ENCODE measurements at places on chromosomes 6 and 20.

DNA sequence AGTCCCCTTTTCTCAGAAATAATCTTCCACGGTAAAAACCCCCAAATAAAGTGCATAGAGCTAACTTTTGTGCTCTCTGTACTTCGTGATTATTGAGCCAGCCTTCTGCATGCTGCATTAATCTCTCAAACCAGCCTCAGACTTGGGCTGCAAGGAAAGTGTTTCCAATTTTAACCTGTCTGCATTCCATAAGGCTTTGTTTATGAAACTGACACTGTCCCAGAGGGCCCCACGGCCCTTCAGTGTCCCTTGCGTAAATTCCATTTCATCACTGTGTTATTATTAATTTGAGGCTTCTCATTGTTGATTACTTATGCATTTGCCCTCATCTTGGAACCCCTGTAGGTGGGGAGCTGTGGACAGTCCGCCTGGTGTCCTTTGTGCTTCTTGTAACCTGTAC is 15.6 kb upstream of the SNRPB2 start:
- DNase-seq, result no peak

DNA sequence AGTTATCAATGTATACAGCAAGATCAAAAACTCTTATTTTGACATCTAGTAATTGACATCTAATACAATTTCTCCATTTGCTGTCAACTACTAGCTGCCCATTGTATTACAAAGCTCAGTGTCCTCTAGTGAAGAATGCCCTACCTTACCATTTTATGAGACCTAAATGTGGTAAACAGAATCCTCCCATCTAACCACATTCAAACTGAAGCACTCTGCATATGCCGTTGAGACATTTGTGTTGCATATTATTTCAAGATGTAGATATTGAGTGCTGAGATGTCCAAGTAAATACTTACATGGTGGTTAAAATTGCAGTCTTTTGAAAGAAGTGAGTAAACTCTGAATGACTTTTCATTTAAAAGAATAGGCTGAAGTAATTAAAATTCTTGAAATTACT is 597 bp upstream of the GLYATL3 start:
- DNase-seq, result no peak

DNA sequence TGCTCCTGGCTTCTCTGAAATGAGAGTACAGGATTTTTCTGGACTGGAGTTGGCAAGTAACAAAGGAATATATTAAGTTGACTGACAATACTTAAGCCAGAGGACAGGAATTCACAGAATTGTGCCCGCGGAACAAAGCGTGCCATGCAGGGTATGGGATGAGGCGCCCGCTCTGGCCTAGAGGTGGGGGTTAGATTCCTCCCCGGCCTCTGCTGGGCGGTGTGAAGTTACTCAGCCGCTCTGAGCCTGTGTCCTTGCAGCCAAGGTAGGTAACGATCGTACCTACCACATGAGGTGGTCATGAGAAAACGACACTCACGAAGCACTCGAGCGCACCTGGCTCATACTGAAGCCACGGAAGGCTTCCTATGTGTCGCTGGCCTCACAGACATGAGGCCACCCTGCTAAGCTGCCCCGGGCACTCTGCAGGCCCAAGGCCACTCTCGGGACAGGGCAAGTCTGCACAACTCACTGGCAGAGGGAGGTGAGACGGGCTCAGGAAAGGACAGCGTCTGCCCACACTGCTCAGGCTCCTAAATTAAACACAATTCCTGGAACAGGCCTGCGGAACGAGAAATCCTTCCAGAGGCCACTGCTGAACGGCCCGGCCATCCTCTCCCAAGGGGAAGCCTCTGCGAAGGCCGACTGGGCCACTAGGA is 70.8 kb downstream of the PSMG4 start:
- no peak for DNase-seq

DNA sequence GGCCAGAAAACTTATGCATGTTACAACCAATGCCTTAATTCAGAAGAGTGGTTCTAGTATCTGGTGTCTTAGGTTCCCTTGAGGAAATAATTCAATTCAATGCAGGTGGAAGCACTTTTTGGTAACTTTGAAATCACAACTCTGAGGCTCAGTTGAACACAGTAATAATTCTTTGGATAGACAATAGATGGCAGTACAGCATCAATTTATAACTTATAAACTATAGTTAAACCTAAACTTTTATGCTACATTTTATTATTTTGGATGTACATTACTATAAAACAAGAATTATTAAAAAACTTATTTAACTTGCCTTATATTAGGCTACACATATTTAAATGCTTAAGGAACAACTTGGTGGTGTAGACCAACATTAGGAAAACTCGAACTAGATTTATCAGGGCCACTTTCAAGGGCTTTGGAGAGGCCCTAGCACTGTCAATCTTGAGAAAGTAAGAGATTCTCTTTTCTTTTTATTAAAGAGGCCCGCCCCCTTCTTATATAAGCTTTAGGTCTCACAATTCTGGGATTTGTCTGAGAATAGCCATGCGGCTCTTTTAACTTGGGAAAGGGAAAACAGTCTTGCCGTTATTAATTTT is 85.9 kb downstream of the CRYBG1 start:
- DNase-seq, result no peak

GRCh38 chr6:43093436-43094289 is 17.5 kb downstream of the PTK7 start:
- DNase-seq, result no peak

GRCh38 chr6:112432853-112433252 is 85.7 kb downstream of the RFPL4B start:
- DNase-seq, result no peak

Measured in right hindlimb (tissue), 1 donor.